Chondrocyte (in vitro differentiated cells): ENCODE measurements at places on chromosomes 7 and 10.

DNA sequence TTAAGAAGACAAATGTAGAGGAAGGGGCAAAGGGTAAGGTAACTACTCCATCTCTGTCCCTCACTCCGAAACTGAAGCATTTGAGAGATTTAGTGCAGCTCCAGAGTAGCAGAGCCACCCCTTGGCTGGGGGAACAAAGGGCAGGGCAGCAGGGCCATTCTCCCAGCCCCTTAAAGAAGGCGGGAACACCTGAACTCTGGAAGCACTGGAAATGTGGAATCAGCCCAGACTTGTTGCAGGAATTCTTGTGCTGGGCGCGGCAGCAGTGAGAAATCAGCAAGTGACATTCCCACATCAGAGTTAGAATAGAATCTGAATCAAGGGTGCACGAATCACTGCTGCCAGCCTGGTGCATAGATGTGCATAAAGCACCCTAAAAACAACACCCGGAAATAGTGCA, 34.4 kb upstream of the GRM8 start:
- no peak for DNase-seq

DNA sequence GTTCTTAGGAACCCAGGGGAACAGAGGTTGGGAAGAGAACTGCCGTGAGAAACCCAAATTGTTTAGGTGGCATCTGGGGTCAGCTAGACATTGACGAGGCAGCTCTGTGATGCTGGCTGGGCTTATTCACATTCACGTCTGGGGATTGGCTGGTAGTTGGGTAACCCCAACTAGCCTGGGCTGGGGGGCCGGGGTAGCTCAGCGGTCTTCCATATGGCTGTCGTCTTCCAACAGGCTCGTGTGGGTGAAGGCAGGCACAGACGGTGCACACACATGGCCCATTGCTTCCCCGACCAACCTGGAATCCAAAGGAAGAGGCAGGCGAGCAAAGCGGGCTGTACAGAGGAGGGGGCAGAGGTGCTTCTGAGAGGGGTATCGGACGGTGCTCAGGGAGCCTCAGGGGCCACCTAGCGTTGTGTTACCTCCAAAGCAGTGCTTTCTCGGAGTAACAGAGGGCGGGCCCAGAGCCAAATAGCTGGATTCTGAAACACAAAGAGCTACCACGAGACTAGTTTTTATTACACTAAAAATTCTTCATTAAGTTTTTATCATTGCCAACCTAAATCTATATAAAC, 34.5 kb downstream of the MKI67 start:
- no peak for DNase-seq

GRCh38 chr10:10975647-10976046, 42.0 kb upstream of the CELF2 start:
- DNase-seq: no peak

- DNase-seq: no peak
These were observed 31.9 kb downstream of the DPCD start for GRCh38 chr10:101619983-101620382.
